ENCODE measurements at places on chromosomes 5 and 9.

GRCh38 chr5:7814816-7815215, 36.1 kb downstream of the CFAP90 start:
- DNase-seq, result no peak

DNA sequence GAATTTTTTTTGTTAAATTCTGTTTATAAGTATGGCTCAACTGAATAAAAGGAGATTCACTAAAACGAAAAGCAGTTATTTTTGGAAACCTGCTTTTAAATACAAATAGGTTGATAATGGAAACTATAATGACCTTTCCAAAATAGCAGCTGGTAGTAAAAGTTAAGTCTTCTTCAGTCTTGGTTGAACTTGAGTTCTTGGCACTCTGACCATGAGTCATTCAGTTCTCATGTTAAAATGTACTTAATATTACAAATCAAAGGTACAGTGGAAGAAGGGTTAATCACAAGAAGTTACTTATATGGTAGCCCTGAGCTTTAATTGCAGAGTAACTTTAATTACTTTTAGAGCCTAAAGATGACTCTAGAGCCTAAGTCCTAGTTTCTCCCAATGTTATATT, 62.1 kb downstream of the KLF9 start:
- no peak for DNase-seq

GRCh38 chr9:18379073-18379811, 94.7 kb upstream of the ADAMTSL1 start:
- DNase-seq, result no peak

- DNase-seq, result no peak
These were observed 221.7 kb downstream of the SMARCA2 start for GRCh38 chr9:2236850-2237249.

DNA sequence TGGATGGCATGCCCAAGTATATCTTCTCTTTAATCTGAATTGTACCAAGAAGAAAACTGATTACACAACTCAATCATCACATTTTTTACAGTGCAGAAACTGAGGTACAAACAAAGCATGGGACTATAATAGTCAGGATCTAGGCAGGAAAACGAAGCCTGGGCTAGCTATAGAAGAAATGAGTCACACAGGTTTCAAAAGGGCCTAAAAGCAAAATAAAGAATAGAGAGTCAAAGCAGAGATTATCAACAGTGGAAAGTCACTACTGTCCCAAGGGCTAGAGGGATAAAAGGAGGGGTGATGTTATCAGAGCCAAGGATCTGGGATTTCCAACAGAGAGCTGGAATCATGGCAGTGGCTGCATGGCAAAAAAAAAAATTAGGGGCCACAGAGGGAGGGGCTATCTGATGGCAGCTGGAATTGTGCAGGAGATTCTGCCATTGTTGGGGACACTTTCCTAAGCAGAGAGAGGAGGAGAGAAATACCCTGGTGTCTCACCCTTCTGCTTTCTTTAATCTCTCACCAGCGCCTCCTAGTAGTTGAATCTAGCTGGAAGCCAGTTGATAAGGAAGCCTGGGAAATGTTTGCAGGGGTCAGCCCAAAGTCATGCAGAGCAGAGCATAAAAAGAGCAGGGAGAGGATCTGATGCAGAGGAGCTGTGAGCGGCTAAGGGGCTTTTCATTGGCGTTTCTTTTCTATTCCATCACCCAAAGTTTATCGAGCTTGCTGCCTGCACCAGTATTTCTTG, 343.2 kb downstream of the ACTL7B start:
- no peak for DNase-seq

DNA sequence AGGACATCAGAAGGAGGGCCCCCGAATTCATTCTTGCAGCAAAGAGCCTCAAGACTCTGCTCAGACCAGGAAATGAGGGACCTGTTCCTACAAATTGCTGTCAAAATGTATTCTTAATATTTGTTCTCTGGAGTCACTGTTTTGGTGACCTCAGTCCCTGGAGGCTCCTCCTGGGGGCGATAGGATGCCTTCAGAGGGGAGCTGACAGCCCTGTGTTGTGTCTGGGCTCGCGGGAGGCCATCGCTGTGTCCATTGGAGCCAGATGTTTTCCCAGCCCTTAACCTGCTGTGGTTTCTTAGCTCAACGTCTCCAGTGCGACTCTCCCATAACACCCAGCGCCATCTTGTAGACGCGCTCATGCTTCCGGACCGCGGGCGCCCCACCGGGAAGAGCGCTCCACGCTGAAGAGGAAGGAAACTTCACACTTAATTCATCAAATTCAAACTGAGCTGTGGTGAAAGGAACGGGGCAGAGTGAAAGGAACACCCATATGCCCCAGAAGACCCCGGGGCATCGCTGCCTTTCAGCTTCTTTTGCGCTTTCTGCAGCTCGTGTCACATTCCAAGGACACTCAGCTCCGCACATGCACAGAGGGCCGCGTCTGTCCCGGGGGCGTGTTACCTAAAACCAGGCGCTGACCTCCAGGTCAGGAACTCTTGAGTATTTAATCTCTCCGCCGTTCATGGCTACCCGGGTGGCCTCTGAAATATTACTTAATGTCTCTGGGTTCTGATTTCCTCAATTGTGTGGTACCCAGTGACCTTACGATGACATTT, 112.3 kb upstream of the GDNF start:
- DNase-seq, result no peak

GRCh38 chr9:20364959-20365358, 257.3 kb downstream of the MLLT3 start:
- DNase-seq, result no peak

GRCh38 chr5:5066276-5067186, 73.6 kb upstream of the ADAMTS16 start:
- DNase-seq, result no peak

- no peak for DNase-seq
These were observed at the start of gene PCDHB7 for GRCh38 chr5:141172381-141173204. TSS of gene PCDHB7 (plus strand) at chr5:141172644. CDS start at chr5:141172836, 192 bp downstream.

All from stimulated activated CD4-positive, alpha-beta T cell treated with anti-CD3 and anti-CD28 coated beads, Interleukin-12 subunit alpha, Interleukin-12 subunit beta, amount 100 ng/mL, for 4 hours (primary cell).